ENCODE measurements at places on chromosomes 5 and 9.

- no peak for DNase-seq
Measured at GRCh38 chr9:121538221-121538620, 38.6 kb upstream of the GGTA1 start.

GRCh38 chr5:63794979-63795378 is 167.3 kb downstream of the HTR1A start:
- no peak for DNase-seq

DNA sequence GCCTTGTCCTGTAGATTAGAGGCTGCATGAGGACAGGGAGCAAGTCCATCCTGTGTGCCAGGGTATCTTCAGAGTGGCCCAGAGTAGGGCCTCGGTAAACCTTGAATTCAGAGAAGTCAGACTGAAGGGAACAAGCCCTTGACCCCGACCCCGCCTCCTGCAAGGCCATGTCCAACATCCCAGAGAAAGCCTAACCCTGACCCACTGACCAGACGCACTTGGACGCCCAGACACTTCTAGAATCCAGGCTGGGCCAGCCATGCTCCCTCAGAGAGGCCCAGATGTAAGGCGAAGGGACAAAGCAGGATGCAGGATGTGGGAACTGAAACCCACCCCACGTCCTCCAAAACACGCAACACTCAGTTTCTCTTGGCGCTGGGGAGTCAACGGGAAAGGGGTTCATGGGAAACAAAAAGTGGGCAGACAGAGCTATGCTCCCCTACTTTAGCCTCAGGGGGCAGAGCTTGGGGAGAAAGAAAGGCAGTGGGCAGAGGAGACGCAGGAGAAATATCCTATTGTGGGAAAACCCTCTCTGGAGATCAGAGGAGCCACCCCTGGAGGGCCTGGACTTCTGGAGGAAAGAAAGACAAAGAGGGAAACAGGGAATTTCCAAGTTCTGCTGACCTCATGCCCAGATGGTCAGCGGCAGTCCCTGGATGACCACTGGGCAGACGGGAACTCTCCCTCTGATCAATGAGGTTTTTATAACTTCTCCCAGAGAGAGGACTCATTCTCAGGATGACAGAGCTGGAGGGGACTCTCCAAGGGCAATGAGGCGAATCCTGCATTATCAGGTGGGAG is 13.0 kb downstream of the TNIP1 start:
- no peak for DNase-seq

DNA sequence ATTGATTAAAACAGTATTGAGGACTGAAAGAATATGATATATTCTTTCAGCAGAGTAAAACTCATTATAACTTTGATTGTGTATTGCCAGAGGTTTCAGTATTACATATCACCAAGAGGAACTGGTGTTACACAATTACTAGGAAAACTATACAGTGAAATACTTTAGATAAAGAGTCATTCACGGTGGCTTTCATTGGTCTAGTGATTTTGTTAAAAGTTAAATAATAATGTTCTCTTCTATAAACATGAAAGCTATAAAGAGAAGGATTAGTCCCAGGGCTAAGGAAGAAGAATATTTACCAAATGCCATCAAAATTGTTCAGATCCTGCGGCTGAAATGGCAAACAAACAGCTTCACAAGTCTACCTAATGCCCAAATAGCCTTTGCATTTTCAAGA is 306.2 kb downstream of the SEMA5A start:
- no peak for DNase-seq

- no peak for DNase-seq
Measured at GRCh38 chr5:178338750-178339144, 106.1 kb upstream of the PHYKPL start.

DNA sequence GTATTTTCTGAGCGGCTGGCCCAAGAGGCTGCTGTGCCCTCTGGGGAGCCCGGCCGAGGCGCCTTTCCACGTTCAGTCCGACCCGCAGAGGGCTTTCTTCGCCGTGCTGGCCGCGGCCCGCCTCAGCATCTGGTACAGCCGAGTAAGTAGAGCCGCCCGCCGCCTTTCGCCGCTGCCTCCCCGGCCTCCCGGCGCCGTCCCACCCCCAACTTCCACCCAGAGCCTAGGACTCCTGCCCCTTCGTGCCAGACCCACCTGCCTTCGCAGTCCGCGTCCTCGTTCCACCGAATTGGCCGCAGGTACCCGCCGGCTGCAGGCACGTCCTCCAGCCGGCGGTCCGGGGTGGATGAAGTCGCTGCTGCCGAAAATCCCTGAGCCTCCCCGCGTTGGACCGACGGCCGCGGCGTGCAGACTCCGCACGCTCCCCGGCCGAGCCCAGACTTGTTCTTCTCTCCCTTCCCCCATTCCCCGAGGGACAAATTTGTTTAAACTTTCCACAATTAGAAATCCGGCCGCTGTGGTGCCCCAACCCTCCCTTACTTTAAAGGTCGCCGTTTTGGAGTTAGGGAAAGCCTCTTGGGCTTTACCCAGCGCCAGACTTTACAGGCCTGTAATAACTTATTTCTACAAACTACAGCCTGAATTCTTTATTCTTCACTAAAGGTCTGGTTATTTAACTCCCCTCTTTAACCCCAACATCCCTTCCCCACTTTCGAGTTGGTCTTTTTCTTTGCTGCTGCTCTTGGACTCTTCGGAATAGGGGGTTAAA is 589 bp downstream of the RIC1 start:
- no peak for DNase-seq

- peak; percentile 16 for DNase-seq
Measured at GRCh38 chr9:72734631-72735030, 213.2 kb downstream of the TMC1 start.

All from pons (tissue), 1 donor.